B cell (primary cell): ENCODE measurements at places on chromosomes 11 and 22. TPM values are rescaled to one million over a fixed set of nuclear protein-coding genes. Genes with fewer than 3 reads are reported as not detected.

GRCh38 chr22:29512031-29512430, 32.0 kb downstream of the NEFH start:
- no peak for DNase-seq

- no peak for DNase-seq
These were observed 213.3 kb downstream of the ETS1 start for GRCh38 chr11:128374026-128374425.

- DNase-seq: no peak
These were observed 9.0 kb upstream of the MS4A10 start for GRCh38 chr11:60776167-60776566.

- no peak for DNase-seq
These were observed 70.5 kb downstream of the FEZ1 start for GRCh38 chr11:125425601-125426000.

DNA sequence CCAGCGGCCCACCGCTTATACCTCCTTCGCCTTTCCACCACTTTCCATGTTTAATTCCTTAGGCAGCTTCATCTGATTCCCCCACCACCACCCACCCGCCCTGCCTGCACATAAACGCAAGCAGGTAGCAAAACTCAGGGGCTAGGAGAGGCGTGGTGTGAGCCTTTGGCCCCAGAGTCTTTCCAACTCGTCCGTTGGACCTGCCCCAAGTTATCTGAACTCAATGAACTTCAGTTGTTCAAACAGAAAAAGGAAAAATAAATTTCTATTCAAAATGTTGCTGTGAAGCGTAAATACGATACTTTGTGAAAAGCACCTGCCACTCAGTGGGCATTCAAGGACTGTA, 814 bp upstream of the CDON start:
- no peak for DNase-seq

The NRGN gene
- 3.1 and 11.0 TPM in 2 replicates for polyA plus RNA-seq
